ENCODE measurements at places on chromosomes 12 and 14.

- DNase-seq: no peak
Measured at GRCh38 chr12:82857276-82857675, 170.6 kb downstream of the TMTC2 start.

- no peak for DNase-seq
Measured at GRCh38 chr14:30884901-30885300, 10.5 kb downstream of the COCH start.

DNA sequence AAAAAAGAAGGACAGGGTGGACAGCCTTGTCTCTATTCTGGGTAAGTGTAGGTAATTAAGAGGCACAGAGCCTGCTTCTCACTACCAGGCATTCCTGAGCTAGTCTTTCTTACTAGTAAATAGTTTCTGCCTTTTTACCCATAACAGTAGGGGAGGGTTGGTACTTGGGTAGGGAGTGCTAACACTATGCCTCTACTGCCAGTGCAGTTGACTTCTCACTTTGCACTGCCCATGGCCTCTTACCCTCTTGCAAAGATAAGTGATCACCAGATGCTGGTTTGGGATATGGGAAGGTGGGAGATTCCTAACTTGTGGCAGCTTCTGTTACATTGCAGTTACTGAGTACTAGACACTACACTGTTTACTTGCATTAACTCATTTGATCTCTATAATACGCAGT, 11.6 kb downstream of the AHSA1 start:
- DNase-seq: no peak

- DNase-seq: no peak
Measured at GRCh38 chr14:97106166-97106565, 309.0 kb downstream of the VRK1 start.

DNA sequence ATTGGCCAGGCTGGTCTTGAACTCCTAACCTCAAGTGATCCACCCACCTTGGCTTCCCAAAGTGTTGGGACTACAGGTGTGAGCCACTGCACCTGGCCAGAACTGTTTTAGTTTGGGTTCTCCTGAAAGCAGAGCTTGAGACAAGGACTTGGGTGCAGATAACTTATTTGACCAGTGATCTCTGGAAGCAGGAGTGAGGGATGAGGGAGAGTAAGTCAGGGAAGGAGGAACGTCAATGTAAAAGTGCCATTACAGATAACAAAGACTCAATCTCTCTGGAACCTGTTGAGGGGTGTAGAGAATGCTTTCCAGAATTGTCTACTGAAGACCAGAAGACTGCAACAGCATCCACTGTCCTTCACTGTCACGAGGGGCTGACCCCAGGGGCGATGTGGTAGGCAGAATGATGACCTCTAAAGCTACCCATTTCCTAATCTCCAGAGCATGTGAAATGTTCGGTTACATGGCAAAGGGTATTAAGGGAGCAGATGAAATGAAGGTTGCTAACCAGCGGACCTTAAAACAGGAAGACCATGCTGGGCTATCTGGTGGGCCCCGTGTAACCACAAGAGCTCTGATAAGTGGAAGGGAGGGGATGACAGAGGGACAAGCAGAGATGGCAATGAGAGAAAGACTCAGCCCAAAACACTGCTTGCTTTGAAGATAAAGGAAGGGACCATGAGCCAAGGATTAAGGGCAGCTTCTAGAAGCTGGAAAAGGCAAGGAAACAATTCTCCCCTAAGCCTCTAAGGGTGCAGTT, 207.8 kb downstream of the RBM19 start:
- DNase-seq: no peak

GRCh38 chr12:53677800-53678148, 1.9 kb upstream of the ATP5MC2 start:
- DNase-seq: no peak

DNA sequence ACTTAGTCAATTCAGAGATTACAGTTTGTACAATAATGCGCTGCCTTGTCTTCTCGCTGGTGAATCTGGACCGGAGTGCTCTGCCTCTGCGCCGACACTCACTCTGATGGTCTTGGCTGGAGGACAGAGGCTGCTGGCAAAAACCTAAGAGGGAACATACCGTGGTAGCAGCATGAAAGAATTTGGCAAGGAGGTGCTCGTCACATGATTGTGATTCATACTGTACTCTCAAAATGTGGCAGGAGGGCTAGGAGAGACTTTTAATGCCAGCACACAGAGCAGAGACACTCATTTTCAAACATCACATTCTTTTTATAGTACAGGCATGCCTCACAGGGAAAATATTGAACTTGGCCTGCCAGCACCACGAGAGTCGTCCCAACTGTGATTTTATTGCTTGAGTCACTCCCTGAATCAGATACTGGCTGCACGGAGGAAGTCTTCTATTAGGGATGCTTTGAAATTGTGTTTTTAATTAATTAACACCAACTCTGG, 67.8 kb downstream of the HMGA2 start:
- no peak for DNase-seq

GRCh38 chr12:69779928-69780327, 41.3 kb downstream of the RAB3IP start:
- no peak for DNase-seq

- DNase-seq: no peak
Measured at GRCh38 chr14:22813145-22813544, 2.1 kb downstream of the SLC7A7 start.

GRCh38 chr14:23563473-23564180, 4.0 kb downstream of the AP1G2 start:
- DNase-seq: no peak

All from NCI-H1092 (cell line).